ENCODE measurements at places on chromosomes 7 and 10. TPM values are rescaled to one million over a fixed set of nuclear protein-coding genes. Genes with fewer than 3 reads are reported as not detected.
A peak's percentile ranks its signal among the peaks of the same experiment; 100 is the strongest.

Gene GNAI1
- 12.2 TPM for total RNA-seq

GRCh38 chr7:138363721-138364120, 96.3 kb upstream of the TRIM24 start:
- no peak overlapping the region for H3K27ac ChIP-seq
- no peak overlapping the region for H3K4me3 ChIP-seq
- H3K4me1 ChIP-seq: no peaks in the 10 kb centered on the region

Gene TACR2
- total RNA-seq: not detected

- DNase-seq: no peak
- no peaks in the 10 kb centered on the region for H3K27me3 ChIP-seq
- no peak overlapping the region for H3K4me3 ChIP-seq
- H3K36me3 ChIP-seq: no peaks in the 10 kb centered on the region
- H3K27ac ChIP-seq: no peak overlapping the region
Measured at GRCh38 chr10:76453997-76454396, 1022.6 kb downstream of the LRMDA start.

DNA sequence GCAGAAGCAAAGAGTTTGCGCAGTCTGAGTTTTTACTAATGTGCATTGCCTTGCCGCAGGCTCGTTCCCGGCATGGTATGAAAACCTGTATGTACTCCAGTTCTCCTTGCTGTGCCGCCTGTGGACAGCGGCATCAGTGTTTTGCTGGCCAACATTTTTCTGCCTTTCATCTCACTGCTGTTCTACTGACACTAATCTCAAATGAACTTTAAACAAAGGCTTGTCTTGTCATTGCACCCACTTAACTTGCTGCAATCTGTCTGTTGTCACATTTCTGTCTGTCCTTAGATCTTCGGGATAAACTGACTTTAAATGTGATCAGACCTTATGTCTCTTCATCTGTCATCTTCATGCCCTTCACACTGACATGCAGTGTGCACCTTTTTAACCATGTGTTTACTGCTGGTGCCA, 71.7 kb upstream of the ZNRF2 start:
- no peak for DNase-seq
- peaks cover 4% of the 10 kb centered on the region for H3K4me1 ChIP-seq
- no peaks in the 10 kb centered on the region for H3K36me3 ChIP-seq
- no peaks in the 10 kb centered on the region for H3K27me3 ChIP-seq

Gene CNPY1
- total RNA-seq: not detected

DNA sequence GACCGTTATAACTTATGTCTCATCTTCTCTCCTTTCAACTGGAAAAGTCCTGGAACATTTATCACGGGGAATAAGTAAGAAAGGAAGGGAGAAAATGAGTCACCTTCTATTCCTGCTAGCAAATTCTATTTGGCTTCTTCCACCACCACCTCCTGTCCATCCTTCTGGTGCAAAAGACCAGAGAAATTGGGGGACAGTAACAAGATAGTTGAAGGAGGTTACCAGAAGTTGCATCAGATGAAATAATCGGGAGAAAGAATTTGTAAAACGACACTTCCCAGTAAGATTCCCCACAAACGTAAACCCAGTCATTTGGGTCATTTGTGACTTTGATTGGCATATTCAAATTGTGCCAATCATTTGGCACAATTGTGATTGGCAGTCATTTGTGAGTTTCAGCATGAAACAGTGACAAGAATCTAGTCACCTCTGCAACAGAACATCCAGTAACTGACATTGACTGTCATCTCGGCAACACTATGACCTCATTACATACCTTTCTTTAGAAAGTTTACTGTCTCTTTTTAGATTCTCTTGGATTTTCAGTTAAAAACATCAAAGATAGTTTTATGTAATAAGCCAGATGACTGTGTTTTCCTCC, 51.3 kb upstream of the PIK3CG start:
- no peak overlapping the region for H3K4me3 ChIP-seq
- H3K27me3 ChIP-seq: no peaks in the 10 kb centered on the region
- no peak for DNase-seq

Gene ZC3HAV1L
- total RNA-seq: 1.9 TPM

- no peaks in the 10 kb centered on the region for H3K27me3 ChIP-seq
- no peaks in the 10 kb centered on the region for H3K36me3 ChIP-seq
- H3K4me3 ChIP-seq: peak overlapping the region; percentile 55
- peaks cover 16% of the 10 kb centered on the region for H3K4me1 ChIP-seq
- no peak overlapping the region for H3K27ac ChIP-seq
Measured at GRCh38 chr10:99330347-99330924, 1.3 kb downstream of the CNNM1 start.

Gene NRG3
- total RNA-seq: 0.35 TPM

Gene LIPJ
- not detected for total RNA-seq

Gene TCF7L2
- 6.4 TPM for total RNA-seq

Gene MRC1
- total RNA-seq: 22.5 TPM

DNA sequence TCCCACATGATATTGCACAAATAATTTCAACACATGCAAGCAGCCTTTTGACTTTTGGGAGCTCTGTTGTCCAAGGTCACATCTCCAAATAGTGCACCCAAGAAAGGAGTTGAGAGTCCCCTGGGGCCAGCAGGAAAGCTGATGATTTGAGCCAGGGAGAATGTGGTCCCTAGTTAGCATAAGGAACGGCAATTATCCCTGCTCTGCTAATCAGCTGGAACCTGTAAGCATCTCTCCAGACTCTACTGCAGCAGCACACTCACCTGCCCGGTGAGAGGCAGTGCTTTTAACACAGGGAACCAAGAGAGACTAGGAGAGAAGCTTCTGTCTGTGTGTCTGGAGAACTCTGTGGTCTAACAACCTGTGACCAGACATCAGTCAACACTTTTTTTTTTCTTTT, 17.0 kb downstream of the TRPV5 start:
- H3K36me3 ChIP-seq: no peaks in the 10 kb centered on the region
- no peak overlapping the region for H3K4me3 ChIP-seq
- no peaks in the 10 kb centered on the region for H3K4me1 ChIP-seq
- H3K27me3 ChIP-seq: no peaks in the 10 kb centered on the region

DNA sequence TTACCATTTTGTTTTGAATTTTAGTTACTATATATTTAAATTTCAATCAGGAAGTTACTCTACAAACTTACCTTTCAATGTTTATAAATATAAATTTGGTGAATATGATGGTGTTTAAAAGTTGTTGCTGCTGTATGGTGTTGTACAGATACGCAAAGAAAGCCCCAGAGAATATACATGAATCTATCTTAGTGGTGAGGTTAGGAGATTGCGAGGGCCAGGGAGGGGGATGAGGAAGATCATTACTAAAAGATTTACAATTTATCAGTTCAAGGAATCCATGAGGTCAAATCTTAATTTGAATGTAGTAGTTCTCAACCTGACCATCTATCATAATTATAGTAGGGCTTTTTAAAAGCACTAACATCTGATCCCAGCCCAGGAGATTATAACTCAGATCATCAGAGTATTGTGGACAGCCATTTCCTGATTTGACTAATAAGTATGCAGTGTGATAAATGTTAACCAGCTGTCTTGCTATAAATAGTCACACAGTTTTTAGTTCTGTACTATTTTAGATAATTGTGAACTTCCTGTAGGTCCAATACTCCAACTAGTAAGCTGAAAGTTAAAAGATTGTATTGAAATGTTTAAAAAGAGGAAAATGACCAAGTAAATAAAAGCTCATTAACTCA, 23.6 kb downstream of the FAM3C start:
- no peak overlapping the region for H3K4me3 ChIP-seq
- H3K27me3 ChIP-seq: no peaks in the 10 kb centered on the region
- H3K4me1 ChIP-seq: no peaks in the 10 kb centered on the region
- no peak for DNase-seq

DNA sequence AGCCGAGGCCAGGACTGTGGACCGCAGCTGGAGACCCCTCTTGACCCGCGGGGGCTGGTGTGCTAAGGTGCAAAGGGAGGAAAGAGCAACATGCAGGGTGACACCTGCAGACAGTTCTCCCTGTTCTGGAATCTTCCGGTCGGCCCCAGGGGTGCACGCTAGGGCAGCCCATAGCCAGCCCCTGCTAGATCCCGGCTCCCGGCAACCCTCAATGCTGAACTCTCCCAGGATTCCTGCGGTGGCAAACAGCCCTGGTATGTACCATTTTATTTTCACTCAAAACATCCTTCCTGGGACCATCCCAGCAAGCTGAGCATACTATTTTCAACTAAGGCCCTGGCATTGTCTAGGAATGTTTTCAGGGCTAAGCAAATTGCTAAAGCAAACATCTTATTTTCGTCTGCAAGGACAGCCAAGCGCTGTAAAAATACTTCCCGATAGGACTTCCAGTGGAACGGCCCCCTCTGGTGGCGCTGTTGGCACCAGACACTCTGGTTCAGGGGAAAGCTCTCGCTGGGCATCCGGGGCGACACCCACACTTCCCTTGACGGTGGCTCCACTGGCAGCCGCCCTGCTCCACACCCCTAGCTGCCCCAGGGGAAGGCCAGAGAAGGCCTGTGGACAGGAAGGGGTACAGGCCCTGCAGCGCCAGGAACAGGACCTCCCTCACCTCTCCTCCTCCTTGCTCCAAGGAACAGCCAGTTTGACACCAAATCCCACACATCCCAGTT, 99.4 kb downstream of the CTBP2 start:
- H3K36me3 ChIP-seq: no peaks in the 10 kb centered on the region
- peak; percentile 87 for DNase-seq
- H3K4me3 ChIP-seq: peak overlapping the region; percentile 24
- H3K4me1 ChIP-seq: peaks cover 100% of the 10 kb centered on the region
- peak overlapping the region; percentile 74 for H3K27ac ChIP-seq

DNA sequence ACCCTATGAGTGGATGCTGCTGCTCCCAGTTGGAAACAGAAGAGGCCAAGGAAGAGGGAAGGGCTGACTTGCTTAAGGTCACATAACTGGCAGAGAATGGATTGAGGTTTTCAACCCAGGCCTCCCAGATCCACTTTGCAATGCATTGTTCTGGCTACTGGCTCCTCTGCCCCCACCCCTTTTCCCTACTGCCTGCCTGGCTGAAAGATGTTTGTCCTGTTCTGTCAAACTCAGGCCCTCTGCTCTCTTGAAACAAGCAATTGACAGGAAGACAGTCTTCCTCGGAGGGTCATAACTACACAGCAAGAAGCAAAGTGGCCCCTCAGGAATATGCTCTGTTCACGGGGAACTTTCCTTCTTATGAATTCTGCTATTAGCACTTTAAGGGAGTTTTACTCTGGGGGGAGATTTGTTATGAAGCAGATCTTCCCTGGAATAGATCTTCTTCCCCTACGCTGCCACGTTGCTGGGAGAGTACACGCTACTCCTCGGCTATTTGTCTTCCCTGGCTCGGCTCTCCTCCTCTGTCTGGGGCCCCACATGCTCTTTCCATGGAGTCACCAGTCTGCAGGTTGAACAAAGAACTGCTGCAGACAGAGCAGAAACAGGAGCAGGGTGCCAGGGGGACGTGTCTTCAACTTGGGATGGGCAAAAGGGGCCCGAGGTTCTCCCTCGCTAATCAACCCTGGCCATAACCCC, 436.1 kb downstream of the TYW1 start:
- no peak overlapping the region for H3K27ac ChIP-seq
- H3K4me3 ChIP-seq: no peak overlapping the region
- H3K36me3 ChIP-seq: no peaks in the 10 kb centered on the region

GRCh38 chr10:71501402-71501801, 104.7 kb downstream of the CDH23 start:
- DNase-seq: no peak
- H3K27me3 ChIP-seq: no peaks in the 10 kb centered on the region
- H3K4me1 ChIP-seq: peaks cover 5% of the 10 kb centered on the region
- no peaks in the 10 kb centered on the region for H3K36me3 ChIP-seq
- H3K4me3 ChIP-seq: no peak overlapping the region
- no peak overlapping the region for H3K27ac ChIP-seq

- H3K4me3 ChIP-seq: no peak overlapping the region
- no peaks in the 10 kb centered on the region for H3K36me3 ChIP-seq
- no peak overlapping the region for H3K27ac ChIP-seq
- no peaks in the 10 kb centered on the region for H3K27me3 ChIP-seq
- peaks cover 18% of the 10 kb centered on the region for H3K4me1 ChIP-seq
- peak; percentile 32 for DNase-seq
Measured at GRCh38 chr7:92547579-92547978, 19.0 kb downstream of the RBM48 start.

DNA sequence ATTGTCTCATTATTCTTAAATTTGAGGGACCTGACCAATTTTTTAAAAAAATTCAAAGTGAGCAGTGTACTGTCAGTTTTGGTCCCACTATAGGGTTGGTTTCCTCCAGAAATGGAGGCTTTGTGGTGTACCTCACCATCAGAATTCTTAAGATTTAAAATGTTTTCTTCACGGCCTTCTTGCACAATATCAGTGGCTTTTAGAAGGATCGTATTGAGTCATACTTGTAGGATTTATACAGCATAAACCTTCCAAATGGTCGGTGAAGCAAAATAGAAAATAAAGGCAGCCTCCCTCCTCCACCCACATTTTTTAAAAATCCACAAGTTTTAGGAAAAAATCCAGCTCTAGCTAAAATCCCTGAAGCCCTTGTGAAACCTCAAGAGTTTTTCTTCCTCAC, 126.4 kb downstream of the RNLS start:
- DNase-seq: no peak
- H3K27me3 ChIP-seq: no peaks in the 10 kb centered on the region
- H3K4me3 ChIP-seq: no peak overlapping the region
- no peak overlapping the region for H3K27ac ChIP-seq

Gene CAMK2B
- total RNA-seq: 141 TPM

Gene NRCAM
- 1.3 TPM for total RNA-seq

- no peaks in the 10 kb centered on the region for H3K36me3 ChIP-seq
- H3K4me3 ChIP-seq: no peak overlapping the region
- no peak overlapping the region for H3K27ac ChIP-seq
- H3K4me1 ChIP-seq: no peaks in the 10 kb centered on the region
Measured at GRCh38 chr10:106481598-106482275, 682.8 kb downstream of the SORCS1 start.

- no peak overlapping the region for H3K27ac ChIP-seq
- no peaks in the 10 kb centered on the region for H3K4me1 ChIP-seq
- no peak overlapping the region for H3K4me3 ChIP-seq
- H3K36me3 ChIP-seq: no peaks in the 10 kb centered on the region
Measured at GRCh38 chr7:157715938-157716280, 379.1 kb downstream of the DNAJB6 start.

DNA sequence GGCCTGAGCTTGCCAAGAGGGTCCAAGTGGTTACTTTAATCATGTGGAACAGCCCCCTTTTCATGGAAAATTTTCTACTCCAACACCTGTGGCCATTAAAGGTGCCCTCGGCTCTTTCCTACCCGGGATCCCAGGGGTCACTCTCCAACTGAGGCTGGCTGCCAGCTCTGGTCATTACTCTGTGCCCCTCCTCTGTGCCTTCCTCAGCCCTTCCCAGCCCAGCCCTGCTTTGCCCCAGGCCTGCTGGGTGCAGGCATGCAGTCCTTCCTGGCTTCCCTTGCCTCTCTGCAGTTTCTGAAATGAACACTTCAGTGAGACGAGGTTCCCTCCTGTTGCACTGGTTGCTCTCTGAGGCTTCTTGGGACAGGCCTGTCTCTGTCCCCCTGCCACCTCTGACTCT, 951.1 kb upstream of the ZNF722 start:
- no peak overlapping the region for H3K4me3 ChIP-seq
- no peaks in the 10 kb centered on the region for H3K27me3 ChIP-seq
- no peaks in the 10 kb centered on the region for H3K4me1 ChIP-seq
- no peak for DNase-seq

- no peak overlapping the region for H3K27ac ChIP-seq
- H3K4me1 ChIP-seq: no peaks in the 10 kb centered on the region
- no peaks in the 10 kb centered on the region for H3K27me3 ChIP-seq
Measured at GRCh38 chr7:69318794-69319193, 279.5 kb upstream of the AUTS2 start.

All from heart left ventricle (tissue), 16 donors.